NCI-H345 (cell line): ENCODE measurements at places on chromosomes 5 and 9.

- DNase-seq: no peak
Measured at GRCh38 chr5:68137511-68138140, 77.9 kb upstream of the PIK3R1 start.

DNA sequence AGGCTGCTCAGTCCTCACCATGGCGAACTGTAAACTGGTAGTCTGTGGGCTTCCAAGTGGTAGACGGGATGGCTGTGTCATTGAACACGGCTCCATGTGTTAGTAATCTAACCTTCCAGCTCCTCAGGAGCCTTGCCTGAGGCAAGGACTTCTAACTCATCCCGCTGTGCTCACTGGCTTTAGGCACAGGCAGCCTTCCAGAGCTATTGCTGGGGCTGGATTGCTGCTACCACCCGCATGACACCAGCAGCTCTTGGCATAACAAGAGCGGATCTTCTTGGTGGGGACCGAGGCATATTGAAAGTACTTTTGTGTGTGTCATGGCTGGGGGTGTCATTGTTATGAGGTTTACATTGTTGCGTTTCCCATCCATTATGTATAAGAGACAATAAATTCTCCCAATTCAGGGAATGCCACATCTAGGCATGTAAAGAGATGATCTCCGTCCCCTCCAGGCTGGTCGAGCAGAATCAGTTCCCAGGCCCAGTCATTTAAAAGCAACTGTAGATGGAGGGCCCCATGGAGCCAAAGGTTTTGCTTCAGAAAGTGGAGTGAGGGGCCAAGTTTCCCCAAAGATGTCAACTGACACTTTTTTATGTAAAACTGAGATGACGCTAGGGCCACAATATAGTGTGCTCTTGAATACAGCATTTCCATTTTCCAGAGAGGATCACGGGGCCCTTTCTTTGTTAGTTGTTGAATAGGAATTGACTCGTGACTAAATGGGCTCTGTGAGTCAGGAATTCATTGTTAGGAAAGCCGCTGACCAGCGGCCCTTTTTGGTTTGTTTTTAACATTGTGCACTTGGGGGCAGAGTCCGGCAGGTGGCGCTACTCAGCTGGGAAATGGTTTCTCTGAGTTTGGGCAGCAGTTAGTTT lies 759.5 kb downstream of the TAF11L14 start:
- peak; percentile 59 for DNase-seq

DNA sequence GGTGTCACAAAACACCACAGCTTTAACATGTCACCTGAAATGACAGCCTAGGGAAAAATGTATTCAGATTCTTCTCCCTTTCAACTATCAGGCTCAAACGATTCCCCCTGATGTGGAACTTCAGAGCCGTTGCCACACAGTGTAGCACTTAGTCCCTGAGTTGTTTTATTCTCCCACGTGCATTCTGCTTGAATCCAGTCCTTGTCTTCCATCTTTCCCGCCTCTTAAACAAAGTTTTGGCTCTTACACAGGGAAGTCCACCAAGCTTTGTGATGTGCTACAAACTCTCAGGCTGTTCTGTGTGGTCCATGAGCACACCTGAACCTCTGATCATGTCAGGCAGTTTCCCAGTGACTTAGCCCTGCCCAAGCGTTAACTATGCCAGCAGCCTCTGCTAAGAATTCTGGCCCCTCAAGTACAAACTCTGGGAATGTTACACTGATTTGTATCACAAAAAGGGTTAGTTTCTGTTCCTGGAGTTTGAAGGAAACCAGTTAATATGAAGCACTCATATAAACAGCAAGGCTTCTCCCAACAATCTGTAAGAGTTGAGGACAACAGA lies 45.8 kb upstream of the RNF38 start:
- DNase-seq: no peak

DNA sequence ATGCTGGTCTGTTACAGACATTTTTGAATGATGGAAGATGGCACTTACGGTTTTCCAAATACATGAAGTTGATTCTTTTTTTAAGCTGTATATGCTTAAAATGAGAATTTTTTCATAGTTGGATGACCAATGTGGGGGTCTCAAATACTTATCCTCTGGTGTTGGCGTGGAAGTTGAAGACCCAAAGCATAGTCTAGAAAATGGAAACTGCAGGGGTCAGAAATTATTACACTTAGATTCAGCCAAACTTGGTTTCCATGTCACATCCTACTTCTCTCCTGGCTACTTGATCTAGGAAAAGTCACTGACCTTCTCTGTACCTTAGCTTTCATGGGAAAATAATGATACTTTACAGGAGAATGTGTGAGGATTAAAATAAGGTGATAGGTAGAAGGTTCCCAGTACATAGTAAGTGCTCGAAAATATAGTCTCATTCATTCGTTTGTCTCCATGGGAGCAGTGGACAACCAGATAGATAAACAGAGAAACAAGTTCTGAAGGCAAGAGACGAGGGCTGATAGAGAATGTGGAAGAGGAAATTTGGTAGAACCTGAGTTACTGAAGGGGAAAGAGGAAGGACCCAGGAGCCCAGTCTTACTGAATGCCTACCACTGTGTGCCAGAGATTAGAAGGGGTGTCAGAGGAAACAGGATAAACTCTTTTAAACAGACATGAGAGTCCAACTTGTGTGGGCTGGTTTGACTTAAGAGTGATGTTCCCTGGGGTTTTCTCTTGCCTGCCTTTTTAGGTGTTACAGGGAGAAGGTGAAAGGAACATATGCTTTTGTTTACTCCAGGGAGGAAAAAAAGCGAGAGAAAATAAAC lies 560.3 kb upstream of the KLF4 start:
- DNase-seq: no peak

- no peak for DNase-seq
Measured at GRCh38 chr9:133124123-133124906, 3.3 kb upstream of the RALGDS start.

- no peak for DNase-seq
Measured at GRCh38 chr5:75567710-75568109, 43.5 kb upstream of the ANKDD1B start.

GRCh38 chr5:10701567-10702039 lies 59.4 kb downstream of the DAP start:
- DNase-seq: peak; percentile 11

DNA sequence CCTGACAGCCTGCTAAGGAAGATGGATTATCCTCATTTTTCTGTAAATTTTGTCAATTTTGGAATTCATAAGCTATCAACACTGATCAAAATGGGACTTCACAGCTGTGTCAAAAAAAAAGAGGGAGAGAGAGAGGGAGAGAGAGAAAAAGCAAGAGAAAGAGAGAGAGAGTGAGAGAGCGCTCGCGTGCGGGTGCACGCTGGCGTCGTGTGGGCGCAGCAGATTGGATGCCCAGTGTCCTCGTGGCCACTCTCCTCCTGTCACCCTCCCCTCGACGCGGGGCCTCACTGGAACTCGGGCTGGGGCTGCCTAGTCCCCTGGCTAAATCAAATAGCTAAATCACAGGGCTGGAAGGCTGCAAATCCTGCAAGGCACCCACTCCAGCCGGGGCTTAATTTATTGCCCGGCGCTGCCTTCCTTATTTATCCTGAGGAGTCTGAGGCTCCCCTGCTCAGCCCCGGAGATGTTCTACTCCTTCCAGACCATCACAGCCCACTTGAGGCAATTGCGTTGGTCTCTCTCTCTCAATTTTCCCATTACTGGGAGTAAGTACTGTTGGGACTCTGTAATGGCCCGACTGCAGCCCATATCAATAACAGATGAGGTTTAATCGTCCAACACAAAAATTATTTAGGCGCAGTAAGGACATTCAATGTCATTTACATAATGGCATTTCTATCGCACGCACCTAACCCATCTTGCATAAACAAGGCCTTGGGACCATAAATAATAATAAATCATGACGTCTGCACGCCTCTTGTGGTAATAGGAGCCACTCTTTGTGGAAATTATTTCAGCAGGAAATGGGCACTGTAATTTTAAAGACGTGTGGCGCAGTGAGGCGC lies 94.2 kb downstream of the PAX5 start:
- DNase-seq: no peak

GRCh38 chr9:36874921-36875320 lies 159.1 kb downstream of the PAX5 start:
- no peak for DNase-seq

- no peak for DNase-seq
Measured at GRCh38 chr9:77251050-77251449, 73.7 kb downstream of the VPS13A start.

DNA sequence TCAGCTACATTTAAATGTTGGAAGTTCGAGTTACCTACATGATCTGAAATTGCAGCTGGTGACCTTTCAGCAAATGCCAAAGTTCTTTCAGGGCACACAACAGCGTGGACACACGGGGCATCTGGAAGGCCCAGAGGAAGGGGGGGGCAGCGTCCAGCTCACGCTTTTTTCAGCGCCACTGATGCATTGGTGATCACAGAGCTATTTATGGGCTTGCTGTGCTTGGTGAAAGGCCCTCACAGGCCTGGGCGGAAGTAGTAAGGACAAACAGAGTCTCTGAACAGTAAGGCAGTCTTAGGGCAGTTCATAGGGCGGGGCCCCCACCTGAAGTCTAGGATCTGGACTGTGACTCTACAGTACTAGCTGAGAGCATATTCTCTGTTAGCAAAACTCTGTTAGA lies 6.6 kb upstream of the FBP2 start:
- DNase-seq: no peak

GRCh38 chr5:73215891-73216610 lies 43.1 kb downstream of the TMEM174 start:
- peak; percentile 84 for DNase-seq
